ENCODE measurements at places on chromosomes 13 and 19.

GRCh38 chr19:23788411-23788810 is 29.7 kb upstream of the ZNF681 start:
- DNase-seq = no peak

- DNase-seq = no peak
Measured at GRCh38 chr13:26502826-26503225, 54.7 kb upstream of the WASF3 start.

GRCh38 chr19:39727070-39727800 is 10.6 kb downstream of the CLC start:
- DNase-seq = no peak

DNA sequence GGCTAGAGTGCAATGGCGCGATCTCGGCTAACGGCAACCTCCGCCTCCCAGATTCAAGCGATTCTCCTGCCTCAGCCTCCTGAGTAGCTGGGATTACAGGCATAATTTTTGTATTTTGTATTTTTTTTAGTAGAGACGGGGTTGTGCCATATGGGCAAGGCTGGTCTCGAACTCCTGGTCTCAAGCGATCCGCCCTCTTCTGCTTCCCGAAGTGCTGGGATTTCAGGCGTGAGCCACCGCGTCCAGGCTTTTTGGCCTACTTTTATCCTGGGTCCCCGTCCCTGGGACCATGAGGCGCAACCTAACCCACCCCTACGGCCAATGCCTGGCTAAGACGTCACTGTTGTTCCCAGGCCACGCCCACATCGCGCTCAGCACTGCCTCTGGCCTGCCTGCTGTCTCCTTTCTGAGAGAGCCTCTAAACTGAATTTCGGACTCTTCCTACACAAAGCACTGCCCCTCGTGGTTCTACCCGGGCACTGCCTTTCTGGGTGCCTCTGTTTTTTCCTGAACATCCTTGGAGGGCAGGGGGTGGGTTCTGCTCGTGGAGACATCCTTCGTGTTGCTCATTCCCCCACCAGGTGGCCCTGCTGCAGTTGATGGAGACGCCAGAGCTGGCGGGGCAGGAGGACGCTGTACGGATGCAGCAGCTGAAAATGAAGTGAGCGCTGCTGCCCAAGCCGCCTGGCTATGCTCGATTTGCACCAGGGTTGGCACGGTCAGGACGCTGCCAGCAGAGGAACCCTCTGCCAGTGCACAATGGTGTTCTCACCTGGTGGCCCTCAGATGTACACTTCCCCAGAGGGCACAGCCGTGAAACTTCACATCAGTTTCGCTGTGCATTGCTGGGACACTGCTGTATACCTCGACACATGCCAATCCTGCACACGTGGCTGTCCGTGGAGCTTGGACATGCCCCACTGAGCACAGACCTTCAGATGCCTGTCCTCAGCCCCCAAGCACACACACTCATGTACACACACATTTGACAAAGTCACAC is 2.0 kb downstream of the REX1BD start:
- DNase-seq = no peak

- no peak for DNase-seq
Measured at GRCh38 chr19:288911-289310, 2.3 kb downstream of the PLPP2 start.

- no peak for DNase-seq
Measured at GRCh38 chr13:102679449-102680132, 15.3 kb downstream of the METTL21C start.

DNA sequence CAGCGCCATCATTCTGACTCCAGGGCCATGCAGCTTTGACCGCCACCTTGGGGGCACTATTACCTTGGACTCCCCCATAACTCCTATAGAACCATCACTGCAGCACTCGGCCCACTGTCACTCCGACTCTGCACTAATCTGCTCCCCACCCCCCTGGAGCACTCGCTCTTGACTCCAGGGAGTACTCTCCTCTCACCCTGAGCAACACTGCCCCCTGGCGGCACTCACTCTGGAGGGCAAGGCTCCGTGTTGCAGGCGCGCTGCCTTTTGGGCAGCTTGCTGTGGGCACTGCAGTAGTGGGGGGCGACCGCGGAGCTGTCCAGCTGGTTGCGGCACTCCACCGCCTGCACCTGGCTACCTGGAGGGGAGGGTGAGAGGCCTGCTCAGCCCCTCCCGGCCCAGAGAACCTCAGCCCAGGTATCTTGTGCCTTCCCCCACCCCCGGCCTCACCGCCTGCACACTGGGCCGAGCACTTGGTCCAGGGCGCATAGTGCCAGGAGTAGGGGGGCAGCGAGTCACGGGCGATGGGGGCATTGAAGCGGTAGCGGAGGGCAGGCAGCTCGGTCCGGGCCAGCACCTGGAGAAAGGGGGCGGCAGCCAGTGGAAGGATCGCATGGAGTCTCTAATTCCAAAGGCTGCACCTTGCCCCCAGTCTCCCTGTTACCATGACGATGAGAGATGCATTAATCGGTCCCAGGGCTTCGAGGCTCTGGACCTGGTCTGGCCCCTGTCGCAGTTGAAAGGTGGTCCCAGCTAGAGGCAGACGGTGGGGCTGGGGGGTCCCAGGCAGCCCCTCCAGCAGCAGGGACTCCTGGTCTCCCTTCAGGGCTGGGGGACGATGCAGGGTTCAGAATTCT is 8.9 kb upstream of the MYO1F start:
- no peak for DNase-seq

- DNase-seq = no peak
Measured at GRCh38 chr19:6098574-6098973, 11.7 kb downstream of the RFX2 start.

- no peak for DNase-seq
Measured at GRCh38 chr13:50282016-50282415, 266.8 kb downstream of the KCNRG start.

DNA sequence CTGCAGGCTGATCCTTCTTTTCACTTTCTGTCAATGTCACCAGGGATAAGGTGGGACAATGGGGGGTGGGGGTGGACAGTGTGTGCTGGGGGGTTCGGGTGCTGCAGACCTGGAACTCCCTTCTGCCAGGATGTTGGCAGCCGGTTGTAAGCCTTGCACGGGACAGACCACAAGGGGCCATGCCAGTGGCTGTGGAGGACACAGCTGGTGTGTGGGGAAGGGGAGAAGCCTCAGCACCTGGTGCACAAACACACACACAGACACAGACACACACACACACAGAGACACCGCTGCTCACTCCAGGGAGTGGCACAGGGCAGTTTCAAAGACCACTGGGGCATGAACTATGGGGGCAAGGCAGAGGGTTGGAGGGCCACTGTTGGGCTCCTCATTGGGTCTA is 3.6 kb downstream of the F2RL3 start:
- no peak for DNase-seq

- no peak for DNase-seq
Measured at GRCh38 chr19:53076984-53077383, 26.2 kb downstream of the ZNF160 start.

DNA sequence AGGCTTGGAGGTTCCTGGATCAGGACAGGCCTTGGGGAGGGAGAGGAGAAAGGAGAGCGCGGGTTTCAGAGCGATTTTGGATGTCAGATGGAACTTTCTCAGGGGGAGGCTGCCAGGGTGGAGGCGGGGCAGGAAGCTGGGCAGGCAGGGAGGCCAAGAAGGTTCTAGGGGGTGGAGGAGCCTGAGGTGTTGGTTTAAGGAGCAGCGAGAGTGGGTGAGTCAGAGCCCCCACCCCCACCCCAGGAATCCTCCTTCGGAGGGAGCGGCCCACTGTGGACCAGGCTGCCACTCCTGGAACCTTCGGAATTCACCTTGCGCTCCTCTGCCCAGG is 15.9 kb upstream of the NOP53 start:
- DNase-seq = peak; percentile 89

DNA sequence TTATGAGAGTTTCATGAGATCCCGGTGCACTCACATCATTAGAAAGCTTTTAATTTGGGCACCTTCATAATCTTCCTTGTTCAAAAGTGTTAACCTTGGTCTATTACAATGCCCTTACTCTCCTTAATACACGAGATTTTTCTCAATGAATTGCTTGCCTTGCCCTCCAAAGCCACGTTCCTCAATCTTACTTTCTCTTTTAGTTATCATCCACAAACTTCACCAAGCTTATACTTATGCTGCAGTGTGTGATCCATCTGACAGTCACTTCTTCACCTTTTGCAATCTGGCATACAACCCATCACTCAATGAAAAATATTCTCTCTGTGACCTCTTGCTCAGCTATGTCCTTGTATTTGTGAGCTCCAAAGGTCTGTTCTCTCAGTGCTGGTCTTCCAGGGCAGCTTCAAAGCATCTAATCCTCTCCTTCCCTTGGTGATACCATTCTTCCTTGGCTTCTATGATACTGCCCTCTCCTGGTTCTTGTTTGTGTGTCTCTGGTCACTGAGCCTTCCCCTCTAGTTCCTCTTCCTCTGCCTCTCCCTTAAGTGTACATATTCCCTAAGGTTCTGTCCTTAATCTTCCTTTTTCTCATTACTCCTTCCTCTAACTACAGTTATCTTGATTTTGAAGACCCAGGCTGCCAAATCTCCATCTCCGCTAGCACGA is 202.2 kb upstream of the STARD13 start:
- DNase-seq = no peak

GRCh38 chr13:111667757-111668156 is 347.3 kb downstream of the TEX29 start:
- no peak for DNase-seq

DNA sequence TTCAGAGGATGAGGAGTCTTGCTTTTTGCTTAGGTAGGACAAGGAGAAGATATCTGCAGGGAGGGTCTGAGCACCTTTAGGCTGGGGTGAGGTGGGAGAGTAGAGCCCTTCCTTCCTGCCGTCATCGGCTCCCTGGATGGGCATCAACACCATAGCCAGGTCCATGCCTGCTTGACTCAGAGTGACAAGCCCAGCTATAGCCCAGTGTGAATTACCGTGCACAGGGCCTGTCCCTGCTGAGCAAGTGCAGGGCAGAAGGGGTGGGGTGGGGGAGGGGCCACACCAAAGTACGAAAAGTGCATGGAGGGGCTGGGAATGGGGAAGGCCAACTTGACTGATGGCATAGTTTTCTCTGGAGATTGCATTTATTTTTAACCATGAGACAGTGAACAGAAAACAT is 30.3 kb upstream of the RNF113B start:
- DNase-seq = peak; percentile 81

DNA sequence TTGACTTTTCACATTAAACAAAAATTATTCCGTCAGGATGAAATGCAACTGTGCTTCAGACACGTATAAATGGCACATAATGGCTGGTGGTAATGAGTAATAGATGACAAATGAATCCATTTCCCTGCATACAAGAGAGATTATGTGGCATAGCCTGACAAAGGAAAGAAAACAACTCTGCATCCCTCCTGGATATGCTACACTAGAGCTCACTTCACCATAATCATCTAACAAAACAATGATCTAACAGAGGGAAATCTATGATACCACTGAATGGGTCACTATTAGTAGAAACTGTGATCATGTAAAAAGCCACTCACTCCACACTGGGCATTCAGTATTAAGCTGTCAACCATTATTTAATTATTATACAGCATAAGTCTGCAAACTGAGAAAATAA is 1498.4 kb downstream of the EFNB2 start:
- peak; percentile 38 for DNase-seq

GRCh38 chr19:13051557-13052165 is 51.0 kb downstream of the LYL1 start:
- DNase-seq = peak; percentile 53

GRCh38 chr13:30526612-30527495 is 61.1 kb upstream of the HMGB1 start:
- DNase-seq = no peak

DNA sequence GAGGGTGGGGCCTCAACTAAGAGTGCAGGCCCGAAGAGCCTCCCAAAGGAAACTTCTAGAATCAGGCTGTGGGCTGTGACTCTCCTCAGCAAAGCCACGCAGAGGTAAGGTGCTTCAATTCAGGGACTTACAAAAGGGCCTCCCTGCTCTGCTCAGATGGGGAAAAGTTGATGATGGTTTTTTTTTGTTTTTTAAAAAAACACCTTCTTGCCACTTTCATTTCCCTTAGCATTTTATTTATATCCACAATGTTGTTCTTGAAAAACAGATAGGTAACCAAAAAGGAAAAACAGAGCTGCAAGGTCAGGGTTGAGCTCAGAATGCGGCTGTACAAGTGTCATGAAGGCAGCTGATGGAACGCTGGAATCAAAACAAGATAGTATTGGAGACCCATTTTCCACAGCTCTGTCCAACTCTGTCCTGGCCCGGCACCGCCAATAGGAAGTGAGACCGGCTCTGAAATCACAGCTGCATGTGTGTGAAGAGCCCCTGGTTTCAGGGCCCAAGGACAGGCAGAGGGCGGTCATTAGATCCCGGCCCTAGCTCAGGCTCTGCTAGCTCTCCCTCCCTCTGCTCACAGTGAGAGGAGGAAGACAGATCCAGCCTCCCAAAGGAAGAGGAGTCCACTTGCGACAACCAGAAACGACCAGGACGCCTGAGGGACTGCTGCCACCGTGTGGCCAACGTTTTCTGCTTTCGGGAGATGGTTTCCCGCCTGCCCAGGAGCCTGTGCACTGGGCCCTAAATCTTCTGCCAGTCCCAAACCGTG is 58.3 kb downstream of the KLF2 start:
- DNase-seq = peak; percentile 45

- DNase-seq = no peak
Measured at GRCh38 chr19:17908244-17908643, 24.6 kb upstream of the CCDC124 start.

GRCh38 chr19:43532571-43532961 is 422 bp upstream of the ZNF575 start:
- DNase-seq = no peak

- no peak for DNase-seq
Measured at GRCh38 chr13:46142776-46143175, 37.9 kb upstream of the CPB2 start.

DNA sequence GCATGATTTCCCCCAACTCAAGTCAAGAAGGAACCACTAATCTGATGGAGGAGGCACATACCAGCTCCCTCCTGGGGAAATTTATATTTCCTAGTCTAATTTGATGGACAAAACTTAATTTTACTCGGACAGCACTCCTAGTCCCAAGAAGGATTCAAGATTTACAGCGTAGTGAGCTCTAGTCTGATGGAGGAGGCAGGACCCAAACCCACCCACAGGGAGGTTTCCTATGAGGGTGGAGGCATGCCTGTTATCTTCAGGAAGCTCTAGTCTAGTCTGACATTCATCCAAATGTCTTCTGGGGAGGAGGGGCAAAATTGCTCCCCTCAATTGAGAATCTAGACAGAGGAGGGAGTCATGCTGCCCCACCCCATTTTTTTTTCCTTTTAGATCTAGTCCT is 10.4 kb upstream of the BCL3 start:
- no peak for DNase-seq

DNA sequence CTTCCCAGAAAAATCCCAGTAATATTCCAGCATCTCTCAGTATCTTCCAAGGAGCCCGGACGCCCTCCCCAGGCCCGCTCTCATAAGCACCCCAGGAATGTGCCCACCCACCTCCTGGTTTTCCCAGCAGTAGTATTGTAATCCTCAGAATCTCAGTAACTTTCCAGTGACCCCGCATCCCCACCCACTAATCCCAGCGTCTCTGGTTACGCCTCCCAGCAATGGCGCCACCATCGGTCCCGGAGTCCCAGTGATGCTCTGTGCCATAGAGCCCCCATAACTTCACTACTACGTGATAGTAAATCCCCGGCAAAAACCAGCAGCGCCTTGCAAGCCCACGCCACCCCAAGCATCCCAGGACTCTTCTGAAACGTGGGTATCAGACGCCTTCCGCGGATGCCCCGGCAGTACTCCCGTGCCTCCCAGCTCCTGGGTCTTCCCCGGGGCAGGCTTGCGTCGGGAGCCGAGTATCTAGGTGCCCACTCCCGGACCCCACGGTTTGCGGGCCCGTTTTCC is 928 bp upstream of the PNPLA6 start:
- DNase-seq = peak; percentile 67

- no peak for DNase-seq
Measured at GRCh38 chr19:15042826-15043225, 6.5 kb upstream of the CASP14 start.

- DNase-seq = peak; percentile 74
Measured at GRCh38 chr13:41008349-41008980, 10.7 kb downstream of the ELF1 start.

All from renal cortical epithelial cell (primary cell).